ENCODE measurements at places on chromosomes 2 and 18.

DNA sequence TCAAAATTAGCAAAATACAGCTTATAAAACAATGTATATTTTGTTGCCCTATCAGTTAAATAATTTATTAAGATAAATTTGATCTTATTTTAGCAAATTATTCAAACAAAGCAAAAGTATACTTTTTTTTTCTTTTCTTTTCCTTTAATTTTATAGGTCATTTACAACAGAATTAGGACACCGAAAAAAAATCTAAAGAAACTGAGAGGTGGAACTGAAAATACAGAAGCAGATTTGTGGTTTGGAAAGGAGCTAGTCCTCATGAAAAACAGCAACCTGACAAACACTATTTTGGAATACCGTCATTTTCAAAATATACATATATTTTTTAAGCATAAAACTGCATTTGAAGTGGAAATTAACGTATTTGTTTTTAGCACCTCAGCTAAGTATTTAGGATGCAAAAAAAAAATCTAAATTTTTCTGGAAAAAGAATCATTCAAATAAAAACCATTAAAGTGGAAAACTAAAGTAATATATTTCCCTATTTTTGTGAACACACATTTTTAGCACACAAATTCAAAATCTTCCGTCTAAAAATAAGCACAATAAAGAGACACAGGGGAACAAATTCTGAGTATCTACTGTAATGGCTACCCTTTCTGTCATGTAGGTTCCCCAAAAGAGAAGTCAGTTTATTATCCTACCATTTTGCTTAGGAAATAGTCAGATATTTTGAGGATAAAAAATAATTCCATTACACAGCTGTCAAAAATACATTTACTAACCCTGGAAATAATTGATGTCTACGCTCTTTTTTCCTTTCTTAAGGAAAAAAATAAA, 2.7 kb downstream of the CCDC88A start:
- no peak for DNase-seq

DNA sequence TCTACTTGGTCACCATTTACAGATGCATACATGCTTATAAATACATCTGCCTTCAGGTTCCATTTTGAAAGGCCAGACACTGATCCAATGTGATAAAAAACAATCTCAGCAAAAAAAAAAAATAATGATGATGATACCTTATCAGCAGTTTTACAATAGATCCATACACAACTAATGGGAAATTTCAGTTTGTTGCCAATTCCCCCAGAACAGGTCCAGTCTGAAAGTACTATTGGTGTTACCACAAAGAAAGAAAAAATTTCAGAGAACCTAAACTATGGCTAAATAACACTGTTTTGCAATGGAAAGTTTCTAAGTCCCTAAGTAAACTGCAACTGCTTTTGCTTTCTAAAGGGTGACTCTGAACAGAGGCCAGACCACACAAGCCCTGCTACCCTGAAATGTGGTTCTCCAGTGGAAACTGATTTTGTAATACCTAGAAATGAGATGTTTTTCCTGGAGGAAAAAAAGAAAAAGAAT, 54.1 kb downstream of the LPIN2 start:
- DNase-seq, result no peak

- no peak for DNase-seq
Observed at GRCh38 chr2:54872780-54873179, 149.3 kb downstream of the EML6 start.

- no peak for DNase-seq
Observed at GRCh38 chr2:152376968-152377367, 42.0 kb downstream of the FMNL2 start.

DNA sequence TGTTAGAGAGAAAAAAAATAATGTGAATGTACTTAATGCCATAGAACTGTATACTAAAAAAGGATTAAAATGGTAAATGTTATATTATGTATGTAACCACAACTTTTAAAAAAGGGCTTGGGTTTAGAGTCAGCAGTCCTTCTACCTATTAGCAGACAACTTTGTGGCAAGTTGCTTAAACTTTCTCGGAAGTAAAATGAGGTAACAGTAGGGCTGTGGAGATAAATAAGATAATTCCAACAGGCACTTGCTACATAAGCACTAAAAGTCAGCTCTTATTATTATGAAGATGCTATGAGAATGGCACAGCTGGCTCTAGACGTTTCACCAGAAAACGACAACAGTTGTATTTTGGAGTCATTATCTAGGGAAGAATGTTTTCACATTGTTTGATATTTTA, 31.3 kb downstream of the AAK1 start:
- DNase-seq, result no peak

- DNase-seq, result no peak
Observed at GRCh38 chr2:22719396-22719795, 665.6 kb upstream of the KLHL29 start.
